Naive thymus-derived CD4-positive, alpha-beta T cell (primary cell): ENCODE measurements at places on chromosomes 13 and 19. TPM values are rescaled to one million over a fixed set of nuclear protein-coding genes. Genes with fewer than 3 reads are reported as not detected.

HDGFL2 gene
- polyA plus RNA-seq = 14.0 TPM

ZNF93 gene
- polyA plus RNA-seq = 9.6 TPM

FFAR3 gene
- not detected for polyA plus RNA-seq

OR7A5 gene
- polyA plus RNA-seq = not detected

- DNase-seq = no peak
- H3K36me3 ChIP-seq = no peaks in the 10 kb centered on the region
- H3K27me3 ChIP-seq = peaks cover 6% of the 10 kb centered on the region
- no peaks in the 10 kb centered on the region for H3K4me1 ChIP-seq
These were observed 16.6 kb downstream of the CEACAM7 start for GRCh38 chr19:41671486-41671885.

DNA sequence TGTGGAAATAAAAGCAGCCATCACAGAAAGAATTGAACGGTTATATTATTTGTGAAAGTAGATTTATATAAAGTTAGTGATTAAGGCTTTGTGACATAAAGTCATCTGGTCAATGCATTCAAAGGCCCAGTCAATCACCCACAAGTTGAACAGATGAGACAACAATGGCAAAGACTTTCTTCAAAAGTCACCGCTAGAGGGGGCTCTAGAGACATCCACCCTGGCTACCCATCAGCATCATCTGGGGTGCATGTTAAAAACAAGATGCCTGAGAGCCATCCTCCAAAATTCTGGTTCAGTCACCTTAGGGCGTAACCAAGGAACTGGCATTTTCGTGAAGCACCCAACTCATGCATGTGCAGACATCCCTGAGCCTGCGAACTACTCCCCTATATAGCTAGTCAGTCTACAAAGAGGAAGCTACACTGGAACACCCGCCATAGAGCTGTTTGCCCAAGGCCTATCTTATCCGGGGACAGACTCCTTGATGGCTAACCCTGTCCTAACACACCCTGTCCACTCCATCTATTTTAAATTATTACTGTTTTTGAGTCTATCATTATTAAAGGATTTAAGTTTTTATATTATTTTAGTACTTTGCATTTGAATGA lies 970.5 kb downstream of the UQCRFS1 start:
- no peaks in the 10 kb centered on the region for H3K36me3 ChIP-seq
- H3K4me3 ChIP-seq = no peak overlapping the region
- H3K27me3 ChIP-seq = no peaks in the 10 kb centered on the region
- H3K27ac ChIP-seq = no peak overlapping the region
- no peak for DNase-seq
- H3K4me1 ChIP-seq = no peaks in the 10 kb centered on the region

DNA sequence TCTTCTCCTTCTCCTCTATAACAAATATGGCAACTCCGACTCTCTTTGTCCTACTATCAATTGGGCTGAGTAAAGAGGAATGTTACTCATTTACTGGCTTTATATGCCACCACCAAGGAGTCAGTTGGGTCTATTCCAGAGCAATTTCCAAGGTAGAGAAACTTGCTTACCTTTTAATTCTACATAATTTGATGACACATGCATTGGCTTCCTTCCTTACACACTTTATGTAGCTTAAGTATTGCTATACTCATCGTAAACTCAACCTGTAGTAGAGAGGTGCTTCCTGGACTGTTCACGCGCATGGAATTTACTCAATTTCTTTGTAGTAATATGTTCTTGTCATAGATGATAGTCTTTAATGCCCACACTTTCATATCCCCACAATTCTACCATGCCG lies 160.7 kb downstream of the LMO7 start:
- H3K27me3 ChIP-seq = no peaks in the 10 kb centered on the region
- peaks cover 10% of the 10 kb centered on the region for H3K4me1 ChIP-seq
- no peak for DNase-seq
- H3K36me3 ChIP-seq = no peaks in the 10 kb centered on the region
- no peak overlapping the region for H3K4me3 ChIP-seq

DNA sequence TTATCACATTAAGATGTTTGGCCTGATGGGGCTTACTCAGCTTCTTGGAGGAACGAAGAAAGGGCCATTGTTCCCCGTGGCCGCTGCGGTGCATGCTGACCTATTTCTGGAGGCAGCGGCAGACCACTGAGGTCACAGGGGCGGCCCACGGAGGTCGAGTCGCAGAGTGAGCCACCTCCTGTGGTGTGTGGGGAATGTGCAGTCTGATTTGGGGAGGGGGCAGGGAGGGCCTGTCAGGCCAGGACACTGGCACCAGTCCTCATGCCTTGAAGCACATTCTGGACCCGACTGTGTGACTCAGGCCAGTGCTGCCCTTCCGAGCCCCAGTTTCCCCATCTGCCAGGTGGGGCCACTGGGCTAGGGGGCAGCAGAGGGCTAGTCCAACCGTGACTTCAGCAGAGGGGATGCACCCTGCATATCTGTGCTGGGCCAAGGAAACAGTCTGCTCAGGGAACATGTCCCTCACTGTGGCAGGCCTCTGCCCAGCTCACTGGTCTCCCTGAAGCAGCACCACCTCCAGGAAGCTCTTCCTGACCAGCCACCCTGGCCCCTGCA lies 6.3 kb downstream of the SLC7A10 start:
- no peaks in the 10 kb centered on the region for H3K4me1 ChIP-seq
- no peak for DNase-seq
- no peak overlapping the region for H3K4me3 ChIP-seq
- H3K36me3 ChIP-seq = no peaks in the 10 kb centered on the region

DNA sequence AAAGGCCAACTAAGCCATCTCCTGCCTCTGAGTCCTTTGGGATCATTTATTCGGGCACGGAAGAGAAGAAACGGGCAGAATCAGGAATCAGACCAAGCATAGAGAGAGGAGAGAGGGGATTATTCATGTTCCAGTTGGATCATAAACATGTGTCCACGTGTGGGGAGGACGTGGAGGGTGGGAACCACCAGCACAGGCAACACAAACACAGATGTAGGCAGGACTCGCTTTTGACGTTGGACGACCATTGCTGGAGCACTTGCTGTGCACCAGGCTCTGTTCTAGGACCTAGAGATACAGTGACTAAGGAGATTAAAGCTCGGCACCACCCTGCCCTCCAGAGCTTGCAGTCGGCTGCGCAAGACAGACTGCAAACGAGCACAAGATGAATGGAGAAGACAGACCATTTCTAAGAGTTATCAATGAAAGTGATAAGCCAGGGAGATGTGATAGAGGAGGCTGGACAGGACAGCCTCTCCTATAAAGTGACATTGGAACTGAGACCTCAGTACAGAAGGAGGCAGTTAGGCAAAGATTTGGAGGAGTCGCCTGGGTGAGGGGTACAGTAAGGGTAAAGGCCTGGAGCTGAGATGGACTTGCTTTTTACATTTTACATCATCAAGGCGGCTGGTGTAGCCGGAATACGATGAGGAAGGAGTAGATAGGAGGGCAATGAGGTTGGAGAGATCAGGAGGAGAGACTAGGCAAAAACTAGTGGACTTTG lies 716 bp downstream of the SH2D3A start:
- H3K4me3 ChIP-seq = peak overlapping the region; percentile 82
- no peak for DNase-seq
- H3K27ac ChIP-seq = peak overlapping the region; percentile 91
- peaks cover 34% of the 10 kb centered on the region for H3K4me1 ChIP-seq
- no peaks in the 10 kb centered on the region for H3K27me3 ChIP-seq
- peaks cover under 1% of the 10 kb centered on the region for H3K36me3 ChIP-seq

GRCh38 chr19:43616306-43616705 lies 3.1 kb downstream of the ZNF428 start:
- H3K27ac ChIP-seq = no peak overlapping the region
- H3K4me3 ChIP-seq = no peak overlapping the region
- no peak for DNase-seq
- no peaks in the 10 kb centered on the region for H3K27me3 ChIP-seq
- H3K4me1 ChIP-seq = peaks cover 12% of the 10 kb centered on the region

- no peaks in the 10 kb centered on the region for H3K27me3 ChIP-seq
- no peak overlapping the region for H3K4me3 ChIP-seq
- H3K36me3 ChIP-seq = no peaks in the 10 kb centered on the region
- H3K27ac ChIP-seq = no peak overlapping the region
These were observed 7.8 kb upstream of the HIF3A start for GRCh38 chr19:46288896-46289588.

GRCh38 chr13:103788061-103788652 lies 721.9 kb upstream of the SLC10A2 start:
- no peak overlapping the region for H3K4me3 ChIP-seq
- H3K4me1 ChIP-seq = no peaks in the 10 kb centered on the region
- no peak overlapping the region for H3K27ac ChIP-seq
- no peaks in the 10 kb centered on the region for H3K27me3 ChIP-seq
- H3K36me3 ChIP-seq = no peaks in the 10 kb centered on the region
- DNase-seq = no peak

DNA sequence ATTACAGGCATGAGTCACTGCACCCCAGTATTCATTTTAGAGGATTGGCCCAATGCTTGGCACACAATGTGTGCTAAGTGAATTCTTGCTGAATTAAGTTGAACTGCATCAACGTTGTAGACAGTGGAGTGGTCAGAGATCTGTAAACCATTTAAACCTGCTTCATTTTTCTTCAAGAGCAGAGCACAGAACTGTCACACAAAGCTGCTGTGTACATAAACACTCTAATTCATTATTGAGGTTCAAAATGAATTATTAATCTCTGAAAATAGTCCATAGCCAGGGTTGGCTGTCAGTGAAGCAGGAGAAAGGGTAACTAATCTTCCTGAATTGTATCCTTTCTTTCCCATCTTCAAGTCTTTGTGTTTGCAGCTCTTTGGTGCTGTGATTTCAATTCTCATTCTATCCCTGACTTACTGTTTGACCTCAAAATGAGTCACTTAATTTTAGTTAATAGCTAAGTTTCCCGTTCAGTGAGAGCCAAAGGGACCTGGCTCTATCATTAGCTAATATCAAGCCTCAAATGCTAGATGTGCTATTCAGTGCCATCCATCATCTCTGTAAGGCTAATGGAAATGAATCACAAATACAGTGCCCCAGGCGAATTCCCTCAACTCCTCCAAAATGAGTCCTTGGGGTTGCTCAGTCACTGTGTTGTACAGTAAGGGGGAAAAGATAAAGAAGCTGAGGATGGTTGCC lies 77.0 kb upstream of the TSC22D1 start:
- no peak overlapping the region for H3K27ac ChIP-seq
- no peak overlapping the region for H3K4me3 ChIP-seq
- DNase-seq = no peak
- no peaks in the 10 kb centered on the region for H3K27me3 ChIP-seq

- H3K27me3 ChIP-seq = no peaks in the 10 kb centered on the region
- H3K4me1 ChIP-seq = no peaks in the 10 kb centered on the region
- H3K4me3 ChIP-seq = no peak overlapping the region
- H3K36me3 ChIP-seq = no peaks in the 10 kb centered on the region
- no peak overlapping the region for H3K27ac ChIP-seq
- DNase-seq = no peak
These were observed 79.8 kb upstream of the SLITRK6 start for GRCh38 chr13:85879014-85879413.

- DNase-seq = no peak
- H3K27me3 ChIP-seq = no peaks in the 10 kb centered on the region
- H3K36me3 ChIP-seq = no peaks in the 10 kb centered on the region
- H3K4me1 ChIP-seq = no peaks in the 10 kb centered on the region
- H3K4me3 ChIP-seq = no peak overlapping the region
These were observed 56.5 kb downstream of the HSPH1 start for GRCh38 chr13:31105020-31105795.

DNA sequence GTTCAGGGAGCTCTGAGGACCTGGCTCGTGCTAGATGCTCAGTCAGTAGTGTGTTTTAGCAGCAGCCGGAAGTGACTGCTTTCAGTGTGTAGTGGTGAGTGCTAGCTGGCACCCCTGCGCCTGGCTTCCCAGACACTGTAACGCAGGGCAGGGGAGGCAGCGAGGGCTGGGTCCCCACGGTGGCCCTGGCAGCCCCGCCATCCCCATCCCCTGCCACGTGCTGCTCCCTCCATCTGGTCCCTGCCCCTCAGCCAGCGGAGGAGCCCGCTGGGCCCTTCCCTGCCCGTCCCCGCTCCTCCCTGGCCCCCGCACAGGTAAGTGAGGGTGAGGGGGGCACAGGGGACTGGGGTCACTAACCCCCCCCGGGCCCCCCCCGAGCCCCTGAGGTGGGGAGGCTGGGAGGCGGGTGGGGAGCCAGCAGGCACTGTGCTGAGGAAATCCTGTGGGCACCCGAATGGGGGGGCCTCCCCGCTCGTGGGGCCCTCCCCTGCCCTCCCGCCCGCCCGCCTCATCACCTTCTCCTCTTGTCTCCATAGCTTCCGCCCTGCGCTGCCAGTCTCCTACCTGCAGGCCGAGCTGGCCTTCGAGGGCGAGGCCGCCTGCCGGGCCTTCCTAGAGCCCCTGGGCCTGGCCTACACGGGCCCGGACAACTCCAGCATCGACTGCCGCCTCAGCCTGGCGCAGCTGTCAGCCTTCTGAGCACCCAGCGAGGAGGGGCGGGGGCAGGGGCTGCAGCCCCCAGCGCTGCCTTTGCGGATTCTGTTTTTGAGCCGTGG lies 3.2 kb downstream of the LENG9 start:
- no peaks in the 10 kb centered on the region for H3K27me3 ChIP-seq
- peaks cover 15% of the 10 kb centered on the region for H3K36me3 ChIP-seq

- H3K36me3 ChIP-seq = no peaks in the 10 kb centered on the region
- H3K27ac ChIP-seq = no peak overlapping the region
- no peaks in the 10 kb centered on the region for H3K27me3 ChIP-seq
- no peak for DNase-seq
- no peak overlapping the region for H3K4me3 ChIP-seq
These were observed 1135.3 kb downstream of the SLITRK5 start for GRCh38 chr13:88806438-88806837.

- H3K36me3 ChIP-seq = no peaks in the 10 kb centered on the region
- no peak for DNase-seq
- no peak overlapping the region for H3K27ac ChIP-seq
- H3K4me3 ChIP-seq = no peak overlapping the region
- no peaks in the 10 kb centered on the region for H3K4me1 ChIP-seq
- no peaks in the 10 kb centered on the region for H3K27me3 ChIP-seq
These were observed 242.7 kb downstream of the DCLK1 start for GRCh38 chr13:35888457-35888883.

- H3K4me3 ChIP-seq = no peak overlapping the region
- H3K27ac ChIP-seq = no peak overlapping the region
- H3K27me3 ChIP-seq = no peaks in the 10 kb centered on the region
- H3K4me1 ChIP-seq = peaks cover 11% of the 10 kb centered on the region
These were observed 3.3 kb upstream of the ZNF420 start for GRCh38 chr19:37074819-37075362.

DNA sequence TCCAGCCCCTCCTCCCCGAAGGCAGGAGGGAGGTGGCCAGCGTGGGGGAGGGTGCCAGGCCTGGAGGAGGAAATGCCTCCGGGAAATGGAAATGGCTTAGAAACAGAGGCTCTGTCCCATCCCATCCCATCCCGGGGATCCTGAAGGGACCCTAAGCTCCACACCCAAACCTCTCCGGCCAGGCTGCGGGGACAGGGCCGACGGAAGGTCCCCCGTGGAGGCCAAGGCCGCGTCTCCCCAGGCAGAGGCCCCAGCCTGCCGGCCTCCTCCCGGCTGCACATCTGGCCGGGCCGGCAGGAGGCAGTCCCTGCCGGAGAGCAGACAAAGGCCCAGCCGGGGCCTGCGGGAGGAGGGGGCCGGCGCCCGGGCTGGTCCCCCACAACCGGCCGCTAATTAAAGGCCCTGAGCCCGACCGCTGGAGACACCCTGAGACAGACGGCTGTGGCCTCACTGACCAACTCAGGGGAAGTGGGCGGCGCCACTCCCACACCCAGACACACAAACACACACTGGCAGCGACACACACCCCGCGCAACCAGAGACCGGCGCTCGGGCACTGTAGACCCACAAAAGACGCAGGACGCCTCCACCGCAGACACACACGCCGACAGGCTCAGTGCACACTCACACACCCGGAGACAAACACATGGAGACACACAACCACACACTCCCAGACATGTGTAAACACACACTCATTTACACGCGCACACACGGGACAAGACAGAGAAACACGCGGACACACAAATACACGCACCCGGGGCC lies 1.1 kb downstream of the ADAMTS10 start:
- no peak for DNase-seq
- peak overlapping the region; percentile 69 for H3K4me3 ChIP-seq
- H3K27me3 ChIP-seq = no peaks in the 10 kb centered on the region
- no peaks in the 10 kb centered on the region for H3K36me3 ChIP-seq
